ENCODE measurements at places on chromosomes 6 and 20. TPM values are rescaled to one million over a fixed set of nuclear protein-coding genes. Genes with fewer than 3 reads are reported as not detected.

DNA sequence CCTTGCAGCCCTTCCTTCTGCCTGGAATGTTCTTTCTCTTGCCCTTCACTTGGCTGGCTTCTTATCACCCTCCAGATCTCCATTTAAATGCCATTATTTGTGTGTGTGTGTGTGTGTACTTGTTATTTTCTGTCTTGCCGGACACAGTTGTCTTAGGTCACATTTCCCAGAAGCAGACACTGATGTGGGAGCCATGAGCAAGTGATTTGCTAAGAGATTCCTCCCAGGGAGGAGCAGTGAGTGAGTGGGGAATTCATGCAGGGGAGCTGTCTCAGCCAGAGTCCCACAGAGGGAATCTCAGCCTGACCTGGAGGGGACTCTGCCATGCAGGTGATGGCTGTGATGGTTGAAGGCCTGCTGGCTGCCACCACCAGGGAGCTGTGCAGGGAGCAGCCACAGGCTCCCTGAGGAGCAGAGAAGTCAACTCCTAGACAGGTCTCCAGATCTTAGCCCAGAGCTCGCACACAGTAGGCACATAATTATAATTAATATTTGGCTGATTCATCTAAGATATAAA is 96.5 kb downstream of the SYNDIG1 start:
- no peak for DNase-seq

DNA sequence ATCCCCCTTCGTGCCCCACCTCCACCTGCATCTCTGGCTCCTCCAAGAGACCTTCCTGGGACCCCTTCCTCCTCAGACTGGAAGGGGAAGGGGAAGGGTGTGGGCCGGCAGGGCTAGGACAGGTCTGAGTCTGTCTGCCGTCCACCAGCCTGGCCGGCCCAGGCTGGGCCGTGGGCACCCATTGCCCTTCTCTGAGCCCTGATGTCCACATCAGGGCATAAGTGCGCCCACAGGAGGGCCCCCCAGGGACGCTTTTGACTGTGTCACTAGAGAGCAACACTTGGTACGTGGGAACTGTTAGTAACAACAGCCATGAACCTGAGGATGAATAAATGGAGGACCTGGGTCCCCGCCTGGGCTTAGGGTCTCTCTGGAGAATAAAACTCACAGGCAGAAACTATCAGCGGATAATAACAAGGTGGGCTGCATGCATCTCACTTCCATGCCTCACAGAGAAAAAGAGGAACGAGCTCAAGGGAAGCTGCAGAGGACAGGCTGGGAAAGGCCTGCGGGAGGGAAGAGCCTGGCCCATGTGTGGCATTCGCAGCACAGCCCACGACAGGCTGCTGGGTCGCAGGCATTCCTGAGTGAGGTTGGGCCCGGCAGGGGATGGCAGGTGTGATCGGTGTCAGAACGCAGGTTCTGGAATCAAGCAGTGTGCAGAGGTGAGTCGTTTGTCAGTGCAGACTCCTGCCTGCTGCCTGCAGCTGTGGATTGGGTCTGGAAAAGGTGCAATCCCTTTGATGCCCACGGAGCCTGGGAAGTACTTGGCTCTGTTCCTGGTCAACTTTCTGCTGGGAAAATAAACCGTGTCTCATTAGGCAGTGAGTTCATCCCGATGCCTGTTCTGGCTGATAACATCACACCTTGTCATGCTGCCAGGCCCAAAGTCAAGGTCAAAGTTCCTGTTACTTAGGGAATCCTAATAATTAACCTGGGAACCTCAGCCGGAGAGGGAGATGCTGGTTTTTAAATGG is 60.9 kb downstream of the BCAS4 start:
- DNase-seq, result peak; percentile 10

DNA sequence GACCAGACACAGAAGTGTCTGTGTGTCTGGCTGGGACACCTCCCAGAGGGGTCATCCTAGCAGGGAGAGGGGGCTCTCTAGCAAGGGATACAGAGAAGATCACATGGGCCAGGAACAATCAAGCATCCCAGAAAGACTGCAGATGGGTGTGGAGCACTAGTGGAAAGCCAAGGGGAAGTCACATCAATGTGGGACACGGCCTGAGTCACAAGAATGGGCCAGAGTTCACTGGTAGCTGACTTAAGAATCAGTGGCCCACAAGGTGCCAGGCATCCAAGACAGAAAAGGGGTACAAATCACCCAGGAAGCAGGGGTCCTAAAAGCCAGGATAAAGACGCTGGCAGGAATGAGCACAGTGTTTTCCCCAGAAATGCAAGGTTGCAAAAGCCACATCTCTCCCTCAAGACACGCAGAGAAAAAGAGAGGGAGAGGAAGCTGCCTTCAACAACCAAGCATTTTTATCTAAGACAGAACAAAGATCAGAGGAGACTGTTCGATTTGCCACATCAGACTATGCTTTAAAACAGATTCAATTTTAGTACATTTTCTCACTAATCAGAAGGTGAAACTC is 113.6 kb upstream of the DST start:
- DNase-seq, result no peak

- no peak for DNase-seq
Observed at GRCh38 chr6:167847936-167848335, 21.2 kb downstream of the AFDN start.

DNA sequence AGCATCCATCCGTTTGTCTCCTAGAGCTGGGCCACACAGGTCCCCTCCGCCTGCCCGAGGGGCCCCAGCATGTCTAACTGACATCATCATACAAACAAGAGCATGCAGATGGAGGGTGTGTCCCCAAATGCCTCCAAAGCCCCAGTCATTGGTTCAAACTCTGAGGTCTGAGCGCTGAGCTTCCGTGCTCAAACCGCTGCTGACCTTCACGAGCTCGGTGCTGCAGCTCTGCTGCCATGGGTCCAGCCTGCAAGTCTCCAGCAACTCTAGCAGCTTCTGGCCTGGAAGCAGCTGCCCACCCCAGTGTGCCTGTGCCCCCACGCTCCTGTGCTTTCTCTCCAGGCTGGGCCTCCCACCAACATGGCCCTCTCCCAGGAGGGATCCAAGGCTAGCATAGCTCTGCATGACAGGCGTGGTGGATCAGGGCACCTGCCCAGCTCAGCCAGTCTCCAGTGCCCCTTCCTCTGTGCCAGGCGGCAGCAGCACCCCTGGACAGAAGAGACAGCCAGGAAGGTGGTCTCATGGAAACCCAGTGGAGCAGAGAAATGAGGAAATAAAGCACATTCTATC is 131.6 kb upstream of the PMEPA1 start:
- DNase-seq, result no peak

- DNase-seq, result peak; percentile 67
Observed at GRCh38 chr6:154414021-154414813, 57.6 kb upstream of the IPCEF1 start.

Gene FAM184A
- 4.0 TPM for total RNA-seq

Gene FAM209B
- 0.48 TPM for total RNA-seq

Gene PTPRT
- total RNA-seq, result not detected

Measured in kidney epithelial cell (primary cell).